Sigmoid colon (tissue), 7 donors: ENCODE measurements at places on chromosomes 11 and 22.

DNA sequence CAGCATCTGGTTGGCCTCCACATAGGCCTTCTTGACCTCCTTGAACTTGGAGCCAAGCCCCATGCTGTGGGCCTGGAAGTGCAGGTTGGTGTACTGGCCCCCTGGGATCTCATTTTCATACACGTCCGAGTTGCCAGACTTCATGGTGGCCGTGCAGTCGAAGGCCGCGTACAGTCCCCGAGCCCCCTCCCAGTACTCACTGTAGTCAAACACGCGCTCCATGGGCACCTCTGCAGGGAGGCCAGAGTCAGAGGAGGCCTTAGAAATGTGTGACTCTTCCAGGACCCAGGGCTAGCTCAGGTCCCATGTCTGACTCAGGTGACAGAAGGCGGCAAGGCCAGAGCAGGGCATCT lies 6.7 kb upstream of the LRFN4 start:
- DNase-seq = no peak
- H3K36me3 ChIP-seq = no peaks in the 10 kb centered on the region
- H3K27me3 ChIP-seq = no peaks in the 10 kb centered on the region
- no peaks in the 10 kb centered on the region for H3K4me1 ChIP-seq
- H3K4me3 ChIP-seq = no peak overlapping the region
- no peak overlapping the region for H3K27ac ChIP-seq

GRCh38 chr11:42661942-42662341 lies 649.9 kb upstream of the API5 start:
- H3K4me3 ChIP-seq = no peak overlapping the region
- no peak overlapping the region for H3K27ac ChIP-seq
- no peaks in the 10 kb centered on the region for H3K4me1 ChIP-seq
- H3K27me3 ChIP-seq = no peaks in the 10 kb centered on the region
- no peaks in the 10 kb centered on the region for H3K36me3 ChIP-seq

DNA sequence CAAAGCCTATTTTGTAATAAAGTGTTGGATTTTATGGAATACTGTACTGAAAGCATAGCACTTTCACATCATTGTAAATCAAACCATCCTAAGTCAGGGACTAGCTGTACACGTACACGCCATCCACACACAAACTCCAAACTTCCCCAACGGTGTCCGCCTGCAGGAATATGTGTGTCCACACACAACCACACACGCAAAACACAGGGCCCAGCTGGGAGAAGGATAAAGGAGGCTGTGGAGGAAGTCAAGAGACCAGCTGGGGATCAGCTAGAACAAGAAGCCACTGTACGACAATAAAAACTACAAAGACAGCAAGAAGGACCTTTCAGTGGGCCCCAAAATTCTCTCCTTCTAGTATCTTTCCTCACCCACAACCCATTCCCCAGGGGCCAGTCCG lies 1.6 kb downstream of the TRIM29 start:
- no peak for DNase-seq
- no peak overlapping the region for H3K27ac ChIP-seq
- H3K4me1 ChIP-seq = no peaks in the 10 kb centered on the region

- DNase-seq = no peak
- H3K27ac ChIP-seq = no peak overlapping the region
- no peaks in the 10 kb centered on the region for H3K36me3 ChIP-seq
- no peak overlapping the region for H3K4me3 ChIP-seq
- H3K27me3 ChIP-seq = no peaks in the 10 kb centered on the region
These were observed 33.9 kb upstream of the IGLL5 start for GRCh38 chr22:22853713-22854112.

DNA sequence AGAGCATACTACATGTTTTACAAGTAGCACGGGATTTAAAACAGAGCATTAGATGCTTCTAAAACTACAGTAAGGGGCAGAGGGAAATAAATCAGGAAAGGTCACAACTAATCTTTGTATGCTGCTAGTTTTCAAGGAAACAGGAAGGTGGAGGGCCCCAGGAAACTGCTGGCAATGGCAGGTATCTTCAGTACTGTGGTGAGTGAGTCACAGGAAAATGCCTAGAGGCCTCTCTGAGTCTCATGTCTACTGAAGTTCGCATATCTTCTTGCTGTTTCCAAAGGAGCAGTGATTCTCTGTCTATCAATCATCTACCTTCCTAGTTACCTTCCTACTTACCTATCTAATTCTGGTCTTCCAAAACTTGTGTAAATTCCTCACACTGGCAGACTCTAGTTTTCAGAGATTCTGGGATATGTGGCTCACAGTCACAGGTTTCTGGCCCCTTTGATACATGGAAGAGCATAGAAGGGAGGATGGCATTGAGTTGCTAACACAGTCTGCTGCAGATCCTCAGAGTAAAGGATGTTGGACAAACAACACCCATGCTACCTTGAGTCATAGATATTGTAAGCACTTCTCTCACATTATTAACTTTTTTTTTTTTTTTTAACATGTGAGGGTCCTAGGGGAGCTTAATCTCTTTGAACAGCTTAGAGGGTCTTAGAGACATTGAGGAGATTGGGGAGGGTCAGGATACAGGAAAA lies 58.8 kb upstream of the SYN3 start:
- H3K36me3 ChIP-seq = no peaks in the 10 kb centered on the region
- no peak overlapping the region for H3K27ac ChIP-seq
- no peaks in the 10 kb centered on the region for H3K4me1 ChIP-seq
- no peak overlapping the region for H3K4me3 ChIP-seq
- DNase-seq = no peak
- H3K27me3 ChIP-seq = no peaks in the 10 kb centered on the region

DNA sequence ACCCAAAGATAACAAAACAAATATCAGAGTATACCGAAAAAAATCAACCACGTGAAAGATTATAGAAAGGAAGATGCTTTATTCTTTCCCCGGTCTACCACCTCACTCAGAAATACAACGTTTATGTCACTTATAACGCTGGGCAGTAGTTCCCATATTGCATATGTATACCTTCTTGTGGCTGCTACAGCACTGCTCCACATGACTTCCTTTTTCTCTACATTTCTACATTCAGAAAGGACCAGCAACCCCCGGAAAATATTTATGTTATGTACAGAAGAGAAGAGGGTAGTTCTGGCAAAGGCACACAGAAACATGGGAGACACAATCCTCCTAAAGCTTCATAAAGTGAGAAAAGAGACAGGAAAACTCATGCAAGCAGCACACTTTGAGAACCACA lies 56.8 kb downstream of the MTMR2 start:
- H3K27ac ChIP-seq = no peak overlapping the region
- DNase-seq = no peak
- H3K4me1 ChIP-seq = no peaks in the 10 kb centered on the region
- H3K36me3 ChIP-seq = no peaks in the 10 kb centered on the region
- no peaks in the 10 kb centered on the region for H3K27me3 ChIP-seq
- no peak overlapping the region for H3K4me3 ChIP-seq

DNA sequence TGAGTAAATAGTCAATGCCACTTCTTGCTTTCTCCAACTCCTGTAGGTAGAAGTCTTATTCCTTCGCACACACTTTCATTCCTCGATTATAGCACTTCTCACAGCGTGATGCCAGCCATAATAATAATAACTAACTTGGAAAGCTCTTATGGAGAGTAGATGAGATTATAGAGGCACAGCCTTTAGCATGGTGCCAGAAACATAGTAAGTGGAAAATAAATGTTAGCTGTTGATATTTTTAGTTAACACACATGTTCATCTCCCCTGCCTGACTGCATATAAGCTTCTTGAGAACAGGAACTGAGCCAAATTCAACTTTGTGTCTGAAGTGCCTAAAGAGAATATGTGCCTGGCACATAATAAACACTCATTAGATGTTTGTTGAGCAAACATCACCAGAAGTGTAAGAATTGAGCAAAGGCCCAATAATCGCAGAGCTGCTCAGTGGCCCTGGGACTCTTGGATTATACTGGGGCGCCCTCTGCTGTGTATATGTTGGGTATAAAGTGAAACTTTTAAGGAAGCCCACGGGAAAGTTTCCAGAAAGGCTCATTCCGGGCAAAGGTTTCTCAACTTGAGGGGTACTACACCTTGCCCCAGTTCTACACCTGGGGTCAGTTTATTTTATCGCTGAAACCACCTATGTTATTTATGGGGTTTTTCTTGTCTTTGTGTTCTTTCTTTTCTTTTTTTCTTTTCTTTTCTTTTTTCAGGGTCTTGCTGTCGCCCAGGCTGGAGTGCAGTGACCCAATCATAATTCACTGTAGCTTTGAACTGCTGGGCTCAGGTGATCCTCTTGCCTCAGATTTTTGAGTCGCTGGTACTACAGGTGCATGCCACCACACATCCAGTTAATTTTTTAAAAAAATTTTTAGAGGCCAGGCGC lies 22.3 kb downstream of the SLN start:
- no peak overlapping the region for H3K27ac ChIP-seq
- H3K36me3 ChIP-seq = no peaks in the 10 kb centered on the region
- peak; percentile 80 for DNase-seq

- H3K27me3 ChIP-seq = no peaks in the 10 kb centered on the region
- no peak overlapping the region for H3K27ac ChIP-seq
- H3K4me1 ChIP-seq = no peaks in the 10 kb centered on the region
These were observed 238.3 kb upstream of the NCAM1 start for GRCh38 chr11:112722876-112723275.

DNA sequence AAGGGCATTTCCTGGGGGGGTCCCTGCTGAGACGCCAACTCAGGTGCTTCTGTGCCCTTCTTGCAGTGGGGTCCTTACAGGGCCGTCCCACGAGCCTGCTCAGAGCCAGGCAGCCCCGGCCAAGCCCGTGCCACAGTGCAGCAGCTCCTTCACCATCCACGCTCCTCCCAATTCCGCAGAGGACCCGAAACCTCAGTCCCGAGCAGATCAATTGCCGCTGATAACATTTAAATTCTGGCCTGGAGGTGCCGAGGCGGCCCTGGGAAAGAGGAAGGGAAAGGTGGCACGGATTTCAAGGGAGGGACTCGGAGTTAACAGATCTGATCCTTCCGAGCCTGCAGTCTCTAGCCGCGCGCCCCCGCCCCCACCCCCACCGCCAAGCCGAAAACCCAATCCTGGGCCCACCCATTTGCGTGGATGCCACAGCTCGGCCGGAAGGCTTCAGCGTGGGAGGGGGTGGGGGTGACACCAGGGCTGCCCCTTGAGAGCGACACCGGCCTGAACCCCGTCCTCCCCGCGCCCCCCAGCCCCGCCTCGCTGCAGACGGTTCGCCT lies 32.3 kb upstream of the JAM3 start:
- H3K4me1 ChIP-seq = peaks cover 2% of the 10 kb centered on the region
- peak overlapping the region; percentile 40 for H3K4me3 ChIP-seq
- H3K27ac ChIP-seq = peak overlapping the region; percentile 98
- no peaks in the 10 kb centered on the region for H3K27me3 ChIP-seq

- DNase-seq = peak; percentile 63
- H3K4me3 ChIP-seq = peak overlapping the region; percentile 62
- no peaks in the 10 kb centered on the region for H3K36me3 ChIP-seq
- peak overlapping the region; percentile 80 for H3K27ac ChIP-seq
- H3K4me1 ChIP-seq = peaks cover 84% of the 10 kb centered on the region
These were observed 1.6 kb downstream of the DUSP8 start for GRCh38 chr11:1570531-1570895.

- H3K27ac ChIP-seq = no peak overlapping the region
- DNase-seq = no peak
- peaks cover 35% of the 10 kb centered on the region for H3K4me1 ChIP-seq
- no peaks in the 10 kb centered on the region for H3K36me3 ChIP-seq
These were observed 1.4 kb downstream of the PRR14L start for GRCh38 chr22:31748490-31748889.

- no peaks in the 10 kb centered on the region for H3K27me3 ChIP-seq
- DNase-seq = no peak
- H3K4me3 ChIP-seq = peak overlapping the region; percentile 84
- H3K4me1 ChIP-seq = peaks cover 20% of the 10 kb centered on the region
- peaks cover 24% of the 10 kb centered on the region for H3K36me3 ChIP-seq
These were observed 556 bp downstream of the CDCA5 start for GRCh38 chr11:65083134-65083833.

GRCh38 chr22:30406400-30406799 lies 9.6 kb downstream of the SEC14L2 start:
- peaks cover 4% of the 10 kb centered on the region for H3K4me1 ChIP-seq
- H3K27me3 ChIP-seq = no peaks in the 10 kb centered on the region
- no peak overlapping the region for H3K4me3 ChIP-seq
- H3K27ac ChIP-seq = no peak overlapping the region

DNA sequence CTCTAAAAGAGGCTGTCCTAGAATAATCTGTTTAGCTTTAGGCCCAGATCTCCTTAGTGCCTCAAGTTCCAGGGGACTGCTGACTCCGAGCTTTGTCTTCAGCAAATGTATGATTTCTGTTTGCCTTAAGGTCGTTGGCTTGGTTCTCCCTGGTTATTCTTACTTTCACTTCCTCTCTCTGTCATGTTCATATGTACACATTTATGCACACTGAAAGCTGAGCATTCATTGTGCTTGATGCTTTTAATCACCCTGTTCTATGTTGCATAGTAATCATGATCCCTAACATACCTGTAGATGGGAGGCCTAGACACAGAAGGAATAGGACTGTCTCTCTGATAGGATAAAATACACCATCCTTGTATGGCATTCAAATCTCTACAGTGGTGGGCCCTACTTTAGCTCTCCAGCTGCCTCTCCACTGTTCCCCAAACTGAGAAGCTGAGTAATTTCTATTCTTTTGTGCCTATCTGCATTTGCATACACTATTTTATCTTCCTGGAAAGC lies 7.2 kb downstream of the PPFIBP2 start:
- no peak overlapping the region for H3K4me3 ChIP-seq
- H3K27ac ChIP-seq = peak overlapping the region; percentile 12
- no peaks in the 10 kb centered on the region for H3K36me3 ChIP-seq
- H3K4me1 ChIP-seq = peaks cover 5% of the 10 kb centered on the region
- DNase-seq = no peak

GRCh38 chr11:62393061-62393611 lies 25.7 kb upstream of the SCGB1A1 start:
- peaks cover 37% of the 10 kb centered on the region for H3K4me1 ChIP-seq
- H3K36me3 ChIP-seq = no peaks in the 10 kb centered on the region
- H3K27me3 ChIP-seq = no peaks in the 10 kb centered on the region

DNA sequence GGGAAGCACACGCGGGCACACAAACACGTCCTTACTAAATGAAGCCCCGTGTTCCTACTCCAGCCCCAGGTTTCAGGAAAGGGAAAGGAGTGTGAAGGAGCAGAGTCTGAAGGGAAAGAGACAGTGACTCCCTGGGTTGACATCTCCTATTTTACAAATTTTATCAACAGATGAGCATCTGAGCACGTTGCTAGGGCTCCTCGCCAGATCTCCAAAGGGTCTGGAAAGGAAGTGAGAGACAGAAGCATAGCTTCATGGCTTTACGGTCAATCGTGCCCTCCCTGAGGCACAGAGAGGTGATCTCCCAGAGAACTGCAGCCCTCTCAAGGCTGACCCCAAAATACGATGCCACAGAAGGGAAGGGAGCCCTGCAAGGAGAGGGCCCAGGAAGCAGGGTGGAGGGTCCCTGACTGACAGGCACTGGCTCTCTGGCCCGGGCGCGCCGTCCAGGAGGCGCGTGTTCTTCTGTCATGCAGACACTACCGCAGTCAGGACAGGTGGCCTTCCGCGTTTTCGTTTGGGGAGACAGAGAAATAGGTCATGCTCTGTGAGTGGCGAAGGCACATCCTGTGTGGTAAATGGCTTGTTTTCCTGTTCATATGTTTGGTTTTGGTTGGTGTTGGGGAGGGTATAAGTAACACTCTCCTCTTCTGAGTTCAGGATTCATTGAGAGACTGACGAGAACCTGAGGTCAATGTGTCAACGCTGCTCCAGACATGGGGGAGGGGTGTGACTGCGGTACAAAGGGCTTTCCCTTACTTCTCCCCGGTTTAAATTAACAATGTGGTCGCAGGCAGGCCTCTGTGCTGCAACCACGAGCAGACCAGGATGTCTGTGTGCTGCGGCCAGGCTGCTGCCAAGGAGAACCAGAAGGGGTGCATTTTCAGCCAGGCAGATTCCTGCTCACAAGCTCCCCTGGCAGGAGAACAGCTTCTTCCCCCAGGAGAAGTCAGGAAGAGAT lies 813.3 kb downstream of the OPCML start:
- no peaks in the 10 kb centered on the region for H3K36me3 ChIP-seq
- H3K4me1 ChIP-seq = no peaks in the 10 kb centered on the region
- no peak overlapping the region for H3K4me3 ChIP-seq
- H3K27ac ChIP-seq = no peak overlapping the region
- DNase-seq = no peak
